ENCODE measurements at places on chromosomes 4 and X.
A peak's percentile ranks its signal among the peaks of the same experiment; 100 is the strongest.

DNA sequence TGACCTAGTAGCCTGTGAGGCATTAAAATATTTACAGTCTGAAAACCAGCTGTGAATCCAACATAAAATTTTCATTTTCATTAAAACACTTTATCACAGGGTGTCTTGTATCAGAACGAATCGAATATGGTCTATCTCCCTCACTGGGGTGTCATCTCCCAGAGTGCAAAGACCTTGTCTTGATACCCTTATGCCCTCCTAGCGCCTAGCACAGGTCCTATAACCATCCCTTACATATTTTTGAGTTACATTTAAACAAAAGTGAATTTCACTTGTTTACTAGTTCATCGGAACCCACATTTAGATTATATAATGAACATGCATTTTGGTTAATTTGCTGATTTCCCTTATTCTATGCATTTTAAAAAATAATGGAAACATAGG is 14.0 kb downstream of the DIPK2B start:
- no peak for DNase-seq

GRCh38 chr4:337932-338758 is 531 bp downstream of the ZNF141 start:
- DNase-seq = peak; percentile 0

DNA sequence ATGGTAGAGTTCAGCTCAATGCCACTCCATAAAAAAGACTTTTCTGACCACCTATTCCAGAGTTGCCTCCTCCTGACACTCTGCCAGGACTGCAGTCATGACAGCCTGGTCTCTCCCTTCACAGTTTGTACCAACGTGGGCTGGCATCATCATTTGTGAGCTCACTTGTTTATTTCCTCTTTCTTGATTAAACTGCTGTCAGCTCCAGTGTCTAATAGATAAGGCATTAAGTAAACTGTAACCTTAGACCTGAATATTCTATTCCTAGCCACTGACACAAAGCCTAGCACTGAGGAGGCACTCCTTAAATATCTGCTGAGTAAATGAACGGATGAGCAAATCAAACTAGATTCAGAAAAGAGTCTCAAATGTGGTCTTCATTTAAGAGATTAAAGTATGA is 48.7 kb downstream of the DDX60 start:
- no peak for DNase-seq

DNA sequence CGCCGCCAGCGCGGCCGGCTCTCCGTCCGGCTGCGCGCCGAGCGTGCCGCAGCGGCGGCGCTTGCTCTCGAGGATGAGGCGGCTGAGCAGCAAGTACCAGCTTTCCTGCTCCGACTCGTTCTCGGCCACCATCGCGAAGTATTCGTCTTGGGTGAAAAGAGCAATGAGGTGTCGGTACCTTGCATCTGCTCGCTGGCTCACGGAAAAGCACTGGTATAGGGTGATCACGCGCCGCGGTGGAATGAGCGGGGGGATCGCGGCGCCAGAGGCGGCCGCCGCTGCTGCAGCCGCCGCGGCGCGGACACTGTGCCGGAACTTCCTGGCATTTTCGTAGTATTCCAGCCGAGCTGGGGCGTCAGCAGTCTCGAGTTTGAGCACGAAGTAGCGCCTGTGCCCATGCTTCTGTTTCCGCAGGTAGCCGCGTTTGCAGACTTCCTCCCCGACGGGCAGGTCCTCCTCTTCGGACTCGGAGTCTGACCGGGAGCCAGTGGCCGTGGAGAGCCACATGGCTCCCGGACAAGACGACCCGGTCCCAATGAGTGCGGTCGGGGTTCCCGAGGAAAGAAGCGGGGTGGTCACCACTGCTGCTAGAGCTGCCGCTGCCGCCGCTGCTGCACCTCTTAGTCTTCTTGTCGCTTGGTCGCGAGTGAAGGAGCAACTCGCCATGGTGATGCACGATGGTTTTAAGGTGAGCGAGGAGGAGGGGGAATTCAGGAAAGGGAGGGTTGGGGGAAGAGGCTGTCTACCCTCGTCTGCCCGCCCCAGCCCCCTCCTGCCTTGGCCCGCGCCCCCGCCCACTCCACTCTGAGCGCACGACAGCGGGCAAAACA is 469 bp downstream of the IRS4 start:
- DNase-seq = no peak

GRCh38 chr4:21012851-21013331 is 312.6 kb downstream of the PACRGL start:
- DNase-seq = no peak

GRCh38 chrX:2967012-2967411 is 37.9 kb upstream of the ARSD start:
- no peak for DNase-seq

DNA sequence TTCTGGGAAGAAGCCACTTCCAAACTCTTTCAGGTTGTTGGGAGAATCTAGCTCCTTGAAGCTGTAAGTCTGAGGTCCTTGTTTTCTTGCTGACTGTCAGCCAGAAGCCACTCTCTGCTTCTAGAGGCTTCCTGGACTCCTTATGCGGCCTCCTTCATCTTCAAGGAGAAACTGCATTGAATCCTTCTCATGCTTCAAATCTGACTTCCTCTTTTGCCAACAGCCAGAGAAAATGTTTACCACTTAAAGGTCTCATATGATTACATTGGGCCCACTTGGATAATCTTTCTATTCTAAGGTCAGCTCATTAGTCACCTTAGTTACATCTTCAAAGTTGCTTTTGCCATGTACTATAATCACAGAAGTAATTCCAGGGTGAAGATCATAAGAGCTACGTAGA is 327.0 kb downstream of the HNRNPD start:
- DNase-seq = no peak

- peak; percentile 70 for DNase-seq
Measured at GRCh38 chrX:155056877-155057792, 13.8 kb downstream of the CMC4 start.

- DNase-seq = no peak
Measured at GRCh38 chr4:168491563-168491962, 5.3 kb upstream of the PALLD start.

DNA sequence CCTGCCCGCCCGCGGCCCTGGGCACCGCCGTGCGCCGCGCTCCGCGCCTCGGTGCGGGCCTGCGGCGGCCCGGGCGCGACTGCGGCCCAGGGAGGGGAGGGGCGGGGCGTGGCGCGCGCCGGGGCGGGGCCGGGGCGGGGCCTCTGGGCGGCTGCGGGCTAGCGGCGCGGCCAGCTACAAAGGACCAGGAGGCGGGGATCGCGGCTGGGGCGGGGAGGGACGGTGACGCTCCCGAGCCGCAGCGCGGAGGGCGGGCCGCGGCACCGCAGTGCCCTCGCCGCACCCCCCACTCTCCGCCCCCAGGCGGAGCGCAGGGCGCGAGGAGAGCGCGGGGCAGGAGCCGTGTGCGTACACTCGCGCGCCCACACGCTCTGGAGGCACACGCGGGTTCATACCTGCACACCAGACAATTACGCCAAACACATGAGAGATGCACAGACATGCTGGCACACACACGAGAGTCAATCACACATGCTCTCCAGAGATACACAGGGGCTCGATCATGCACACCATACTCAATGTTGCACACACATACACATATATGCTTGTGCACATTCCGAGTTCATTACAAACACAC is at the start of gene CRMP1:
Gene CRMP1, minus strand, starts transcription at position 83 of the 577 bp plus-strand sequence. CDS start 117 bp downstream, outside the sequence.
- DNase-seq = peak; percentile 35

- no peak for DNase-seq
Measured at GRCh38 chr4:20305976-20306375, 54.3 kb downstream of the SLIT2 start.

GRCh38 chr4:56297776-56298175 is 89.5 kb downstream of the AASDH start:
- no peak for DNase-seq

DNA sequence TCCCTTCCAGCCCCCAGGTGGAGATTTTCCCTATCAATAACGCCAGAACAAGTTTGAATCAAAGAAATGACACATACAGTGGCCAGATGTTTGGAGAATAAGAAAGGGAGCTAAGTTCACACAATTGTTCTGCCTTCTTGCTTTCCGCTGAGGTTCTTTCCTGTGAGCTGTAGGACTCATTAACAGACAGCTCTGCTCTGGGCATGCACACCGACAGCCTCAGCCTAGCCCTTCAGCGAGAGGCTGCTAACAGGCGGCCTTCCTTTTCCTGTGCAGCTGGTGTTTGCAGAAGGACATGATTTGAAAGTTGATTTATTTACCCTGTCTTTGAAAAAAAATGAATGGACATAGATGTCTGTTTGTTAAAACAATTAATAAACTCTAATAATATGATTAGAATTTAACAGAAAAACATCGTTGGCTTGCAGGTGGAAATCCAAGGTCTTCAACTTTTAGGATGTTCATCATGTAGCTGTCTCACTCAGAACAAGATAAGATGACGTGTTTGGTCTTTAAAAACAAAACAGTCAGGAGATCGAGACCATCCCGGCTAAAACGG is 183.3 kb downstream of the KDR start:
- no peak for DNase-seq
